ENCODE measurements at places on chromosomes 5 and 9.

DNA sequence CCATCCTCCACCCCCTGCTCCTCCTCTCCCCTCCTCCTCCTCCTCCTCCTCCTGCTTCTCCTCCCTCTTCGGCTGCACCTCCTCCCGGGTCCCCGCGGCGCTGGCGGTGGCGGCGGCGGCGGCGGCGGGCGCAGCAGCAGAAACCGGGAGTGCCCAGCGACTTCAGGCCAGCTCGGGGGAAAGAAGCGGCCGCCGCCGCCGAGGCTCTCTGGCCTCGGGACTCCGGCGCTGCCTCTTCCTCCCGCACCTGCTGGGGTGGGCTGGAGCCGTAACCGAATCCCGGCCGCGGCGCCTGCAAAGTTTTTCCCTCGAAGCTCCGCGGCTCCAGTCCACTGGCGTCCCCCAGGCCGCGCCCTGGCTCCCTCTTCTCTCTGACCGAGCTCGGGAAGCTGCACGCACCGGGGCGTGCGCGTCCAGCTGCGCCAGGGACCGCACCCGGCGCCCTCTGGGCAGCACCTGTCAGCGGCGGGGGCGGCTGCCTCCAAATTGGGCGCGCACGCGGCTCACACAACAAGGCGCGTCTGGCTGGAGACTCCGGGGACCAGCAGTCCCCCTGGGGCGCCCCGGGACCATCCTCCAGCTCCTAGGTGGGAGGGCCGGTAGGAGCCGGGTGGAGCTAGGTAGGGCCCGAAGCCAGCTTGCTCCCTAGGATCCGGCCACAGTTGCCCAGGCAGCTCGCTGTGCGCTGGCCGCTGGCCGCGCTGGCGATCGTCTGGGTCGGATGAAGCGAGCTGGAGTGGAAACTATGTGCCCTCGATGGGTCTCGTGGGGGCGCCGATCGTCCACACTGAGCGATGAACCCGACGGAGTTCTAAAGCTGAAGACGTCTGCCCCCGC, at the start of gene MCTP1:
MCTP1 (minus strand) TSS at position 523 of the 837 bp plus-strand sequence.
- no peak for DNase-seq

GRCh38 chr5:50710838-50711237, 44.4 kb downstream of the PARP8 start:
- DNase-seq, result no peak

- peak; percentile 31 for DNase-seq
These were observed 72.3 kb downstream of the SLCO4C1 start for GRCh38 chr5:102223542-102224477.

GRCh38 chr9:75962013-75962661, 71.7 kb downstream of the PCSK5 start:
- no peak for DNase-seq

DNA sequence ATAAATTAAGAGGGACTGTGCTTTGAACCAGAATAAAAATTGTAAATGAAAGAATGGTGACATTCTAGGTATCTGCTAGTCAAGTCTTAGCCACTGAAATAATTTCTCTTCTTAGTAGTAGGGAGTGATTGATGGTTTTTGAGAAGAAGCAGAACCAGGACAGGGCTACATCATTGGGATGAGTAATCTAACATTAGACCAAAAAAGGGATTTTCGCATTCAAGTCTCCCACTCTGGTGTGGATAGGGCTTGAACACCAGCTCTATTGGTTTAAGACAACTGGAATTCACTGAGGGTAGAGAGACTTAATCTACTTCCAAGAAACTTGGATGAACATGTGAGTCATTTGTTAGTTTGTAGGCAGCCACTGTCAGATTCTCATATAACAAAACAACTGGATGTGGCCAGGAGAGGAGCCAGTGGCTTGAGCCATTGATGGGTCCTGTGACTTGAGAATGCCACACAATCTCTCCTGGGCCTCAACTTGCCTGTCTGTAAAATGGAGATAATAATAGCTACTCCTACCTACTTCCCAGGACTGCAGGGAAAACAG, 16.6 kb downstream of the FAT2 start:
- DNase-seq, result no peak

DNA sequence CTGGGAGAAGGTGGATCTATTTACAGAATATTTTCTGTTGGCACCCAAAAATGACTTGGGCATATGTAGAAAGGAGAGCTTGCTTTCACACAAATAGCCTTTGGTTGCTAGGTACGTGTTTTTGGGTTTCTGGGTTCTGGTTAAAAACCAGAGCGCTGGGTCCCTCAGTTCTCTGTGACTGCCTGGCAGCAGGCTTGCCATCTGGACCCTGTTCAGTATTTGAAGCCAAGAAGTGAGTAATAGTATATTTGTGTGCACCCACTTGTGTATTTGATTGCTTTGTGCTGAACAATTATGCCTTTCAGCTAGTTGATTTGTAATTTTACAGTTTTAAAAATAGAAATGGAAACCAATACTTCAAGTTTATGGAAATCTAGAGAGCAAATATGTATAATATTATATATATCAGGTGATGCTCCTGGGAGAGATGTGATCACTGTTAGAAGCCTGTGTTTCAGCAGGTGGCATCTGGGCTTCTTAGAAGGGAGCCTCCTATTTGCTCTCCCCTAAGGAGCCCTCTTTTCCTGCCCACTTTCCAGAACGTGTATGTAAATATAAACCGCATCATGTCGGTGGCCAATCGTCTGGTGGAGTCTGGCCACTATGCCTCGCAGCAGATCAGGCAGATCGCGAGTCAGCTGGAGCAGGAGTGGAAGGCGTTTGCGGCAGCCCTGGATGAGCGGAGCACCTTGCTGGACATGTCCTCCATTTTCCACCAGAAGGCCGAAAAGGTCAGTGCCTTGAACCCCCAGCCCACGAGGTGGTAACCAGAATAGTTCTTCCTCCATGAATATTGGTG, 153.6 kb downstream of the TRIO start:
- DNase-seq, result no peak

- DNase-seq, result no peak
These were observed 21.9 kb downstream of the POLR1E start for GRCh38 chr9:37507566-37508134.

DNA sequence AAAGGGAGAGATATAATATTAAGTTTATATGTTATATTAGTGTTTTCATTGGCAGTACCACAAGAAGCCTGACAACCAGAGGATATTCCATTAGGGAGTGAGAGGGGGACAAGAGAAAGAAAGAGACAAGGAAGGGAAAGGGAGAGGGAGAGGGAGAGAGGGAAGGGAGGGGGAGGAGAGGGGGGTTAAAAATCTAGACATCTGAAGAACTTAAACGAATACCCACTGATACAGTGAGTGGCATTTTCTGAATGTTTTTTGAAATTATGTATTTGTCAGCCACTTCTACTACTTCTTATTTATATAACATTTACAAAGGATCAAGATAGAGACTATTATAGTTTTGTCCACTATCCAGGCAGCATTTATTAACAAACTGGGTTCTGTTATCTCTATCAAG, 11.6 kb upstream of the CEP120 start:
- no peak for DNase-seq

DNA sequence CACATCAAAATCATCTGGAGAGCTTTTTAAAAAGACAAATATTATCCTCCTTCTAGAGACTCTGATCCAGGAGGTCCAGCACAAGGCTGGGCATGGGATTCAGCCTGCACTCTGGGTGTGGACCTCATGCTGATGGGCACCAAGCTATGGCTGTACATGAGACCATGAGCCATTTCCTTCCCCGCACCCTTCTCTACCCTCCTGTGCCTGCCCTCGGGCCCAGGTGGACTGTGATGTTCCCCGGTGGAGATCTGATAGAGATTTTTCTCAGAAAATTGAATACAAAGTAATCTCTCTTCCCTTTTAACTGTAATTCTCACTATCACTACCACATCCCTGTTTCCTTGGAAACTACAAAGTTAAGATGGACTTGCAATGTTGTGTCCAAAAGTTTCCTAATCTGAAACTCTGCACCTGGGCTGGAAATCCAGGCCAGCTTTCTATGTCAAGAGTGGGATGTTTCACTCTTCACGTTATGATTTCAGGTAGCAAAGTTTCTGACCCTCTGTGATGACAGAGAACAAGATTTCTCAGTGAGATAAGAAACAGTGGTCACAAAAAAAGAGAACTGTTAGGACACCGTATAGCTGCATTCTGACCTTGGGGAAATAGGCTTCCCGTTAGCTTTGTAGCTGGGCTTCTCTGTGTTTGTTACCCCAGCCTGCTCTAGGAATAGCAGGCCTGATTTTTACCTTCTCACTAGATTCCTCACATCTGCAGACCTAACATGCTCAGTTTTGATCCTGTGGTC, 11.5 kb downstream of the SFXN1 start:
- DNase-seq, result no peak

DNA sequence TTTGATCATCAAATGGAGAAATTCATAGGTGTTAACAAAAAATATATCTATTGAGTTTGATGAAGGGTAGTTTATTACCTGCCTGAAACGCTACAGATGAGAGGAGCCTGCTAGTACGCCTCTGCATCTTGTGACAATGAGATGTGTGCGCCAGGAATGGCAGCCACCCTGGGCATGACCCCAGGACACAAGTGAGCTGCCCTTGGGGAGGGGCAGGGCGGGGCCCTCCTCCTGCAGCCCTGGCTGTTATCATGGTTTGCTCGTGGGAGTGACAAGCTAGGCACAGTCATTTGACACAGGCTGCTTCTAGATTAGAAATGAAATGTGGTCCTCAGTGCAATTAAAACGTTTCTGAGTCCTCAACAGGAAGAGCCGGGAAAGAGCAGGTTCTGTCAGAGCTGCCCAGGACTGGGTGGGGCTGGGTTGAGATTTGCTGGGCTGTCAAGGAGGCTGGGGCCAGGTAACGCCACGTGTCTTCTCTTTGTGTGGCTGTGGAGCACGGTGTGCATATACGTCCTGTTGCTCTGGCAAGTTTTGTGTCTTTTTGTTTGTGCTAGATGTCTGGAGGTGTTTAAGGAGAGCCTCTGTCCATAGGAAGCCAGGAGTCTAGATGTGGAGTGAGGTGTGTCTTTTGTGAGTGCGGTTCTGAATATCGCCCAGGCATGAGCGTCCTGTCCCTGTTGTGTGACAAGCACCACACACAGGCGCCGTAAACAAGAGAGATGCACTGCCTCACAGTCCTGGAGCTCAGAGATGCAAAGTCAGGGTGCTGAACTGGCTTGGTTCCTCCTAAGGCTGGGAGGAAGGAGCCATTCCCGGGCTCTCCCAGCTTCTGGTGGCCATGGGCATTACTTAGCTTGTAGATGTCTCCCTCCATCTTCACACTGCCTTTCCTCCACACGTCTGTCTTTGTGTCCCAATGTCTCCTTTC, 129.0 kb upstream of the IRX4 start:
- DNase-seq, result no peak

GRCh38 chr5:169126481-169127021, 174.4 kb downstream of the SLIT3 start:
- DNase-seq, result no peak

GRCh38 chr9:106019702-106020101, 325.4 kb downstream of the TMEM38B start:
- DNase-seq, result no peak

GRCh38 chr5:108320231-108320630, 61.7 kb downstream of the FBXL17 start:
- DNase-seq, result no peak

DNA sequence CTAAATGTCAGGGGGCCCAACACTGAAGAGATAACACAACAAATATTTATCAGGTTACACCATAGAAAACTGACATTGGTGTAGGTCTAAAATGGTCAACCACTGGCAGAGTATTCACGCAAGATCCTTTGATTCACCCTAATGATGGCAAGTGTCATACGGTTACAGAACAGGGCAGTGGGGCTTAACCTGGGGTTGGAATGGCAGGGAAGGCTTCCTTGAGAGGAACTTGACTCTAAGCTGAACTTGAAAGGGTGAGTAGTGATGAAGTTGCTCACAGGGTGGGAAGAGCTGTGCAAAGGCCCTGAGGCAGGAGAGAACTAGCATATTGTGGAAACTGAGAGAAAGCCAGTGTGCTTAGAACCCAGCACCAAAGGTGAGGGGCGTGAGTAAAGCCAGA, 97.1 kb upstream of the MVB12B start:
- DNase-seq, result no peak

- no peak for DNase-seq
These were observed 4.7 kb upstream of the PTGR1 start for GRCh38 chr9:111604054-111604615.

- DNase-seq, result no peak
These were observed 369.0 kb downstream of the CAAP1 start for GRCh38 chr9:26523577-26523976.

- DNase-seq, result no peak
These were observed 43.3 kb downstream of the SPARC start for GRCh38 chr5:151643388-151643787.

DNA sequence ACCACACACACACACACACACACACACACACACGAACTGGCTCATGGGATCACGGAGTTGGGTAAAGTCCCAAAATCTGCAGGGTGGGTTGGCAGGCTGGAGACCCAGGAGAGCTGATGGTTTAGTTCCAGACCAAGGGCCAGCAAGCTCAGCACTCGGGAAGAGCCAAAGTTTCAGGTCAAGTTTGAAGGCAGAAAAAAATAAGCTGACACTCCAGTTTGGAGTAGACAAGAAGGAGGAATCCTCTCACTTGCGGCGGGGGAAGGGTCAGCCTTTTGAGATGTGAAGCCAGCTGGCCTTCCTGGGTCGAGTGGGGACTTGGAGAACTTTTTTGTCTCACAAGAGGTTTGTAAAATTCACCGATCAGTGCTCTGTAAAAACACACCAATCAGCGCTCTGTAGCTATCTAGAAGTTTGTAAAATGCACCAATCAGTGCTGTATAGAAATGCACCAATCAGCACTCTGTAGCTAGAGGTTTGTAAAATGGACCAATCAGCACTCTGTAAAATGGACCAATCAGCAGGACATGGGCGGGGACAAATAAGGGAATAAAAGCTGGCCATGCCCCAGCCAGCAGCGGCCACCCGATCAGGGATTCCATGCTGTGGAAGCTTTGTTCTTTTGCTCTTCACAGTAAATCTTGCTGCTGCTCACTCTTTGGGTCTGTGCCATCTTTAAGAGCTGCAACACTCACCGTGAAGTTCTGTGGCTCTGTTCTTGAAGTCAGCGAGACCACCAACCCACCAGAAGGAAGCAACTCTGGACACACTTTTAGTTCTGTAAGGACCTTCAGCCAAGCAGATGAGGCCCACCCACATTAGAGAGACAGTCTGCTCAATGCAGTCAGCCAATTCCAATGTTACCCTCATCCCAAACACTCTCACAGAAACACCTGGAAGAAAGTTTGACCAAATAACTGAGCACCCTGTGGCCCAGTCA, 37.8 kb upstream of the UNC5A start:
- no peak for DNase-seq

DNA sequence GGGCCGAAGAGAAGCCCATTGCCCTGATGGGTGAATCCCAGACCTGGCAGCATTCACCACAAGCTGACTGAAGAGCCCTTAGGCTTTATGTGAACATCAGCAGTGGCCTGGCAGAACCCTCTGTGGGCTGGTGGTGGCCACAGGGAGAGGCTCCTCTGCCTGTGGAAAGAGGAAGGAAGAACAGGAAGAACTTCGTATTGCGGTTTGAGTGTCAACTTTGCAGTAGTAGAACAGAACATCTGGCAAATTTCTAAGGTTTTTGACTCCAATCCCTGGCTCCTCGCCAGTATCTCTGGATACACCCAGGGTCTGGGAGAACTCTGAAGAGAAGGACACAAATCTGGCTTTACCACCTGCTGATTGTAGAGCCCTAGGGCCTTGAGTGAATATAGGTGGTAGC, 356.4 kb upstream of the GRAMD2B start:
- no peak for DNase-seq

GRCh38 chr5:67536866-67537265, 340.3 kb upstream of the CD180 start:
- no peak for DNase-seq
